ENCODE measurements at places on chromosomes 7 and 10.

GRCh38 chr7:31747553-31747952 lies 60.5 kb downstream of the PPP1R17 start:
- no peak for DNase-seq

DNA sequence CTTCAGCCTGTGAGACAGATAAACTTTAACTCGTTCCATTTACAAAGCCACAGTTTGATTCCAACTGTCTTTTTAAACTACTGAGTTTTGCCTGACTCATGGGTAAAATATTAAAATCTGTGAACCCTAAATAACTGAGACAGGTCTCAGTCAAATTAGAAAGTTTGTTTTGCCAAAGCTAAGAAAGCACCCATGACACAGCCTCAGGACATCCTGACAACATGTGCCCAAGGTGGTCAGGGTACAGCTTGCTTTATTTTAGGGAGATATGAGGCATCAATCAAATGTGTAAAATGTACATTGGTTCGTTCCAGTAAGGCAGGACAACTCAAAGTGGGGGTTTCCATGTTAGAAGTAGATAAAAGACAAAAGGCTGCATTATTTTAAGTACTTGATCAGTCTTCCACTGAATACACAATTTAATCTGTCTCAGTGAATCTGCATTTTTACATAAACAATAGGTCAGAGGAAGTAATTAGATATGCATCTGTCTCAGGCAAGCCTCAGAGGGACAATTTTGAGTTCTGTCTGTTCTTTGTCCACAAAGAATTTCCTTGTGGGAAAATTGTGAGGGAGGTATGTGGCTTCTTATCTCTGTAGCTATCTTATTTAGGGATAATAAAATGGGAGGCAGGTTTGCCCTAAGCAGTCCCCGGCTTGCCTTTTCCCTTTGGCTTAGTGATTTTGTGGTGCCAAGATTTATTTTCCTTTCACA lies 11.0 kb upstream of the PIP start:
- DNase-seq: no peak

DNA sequence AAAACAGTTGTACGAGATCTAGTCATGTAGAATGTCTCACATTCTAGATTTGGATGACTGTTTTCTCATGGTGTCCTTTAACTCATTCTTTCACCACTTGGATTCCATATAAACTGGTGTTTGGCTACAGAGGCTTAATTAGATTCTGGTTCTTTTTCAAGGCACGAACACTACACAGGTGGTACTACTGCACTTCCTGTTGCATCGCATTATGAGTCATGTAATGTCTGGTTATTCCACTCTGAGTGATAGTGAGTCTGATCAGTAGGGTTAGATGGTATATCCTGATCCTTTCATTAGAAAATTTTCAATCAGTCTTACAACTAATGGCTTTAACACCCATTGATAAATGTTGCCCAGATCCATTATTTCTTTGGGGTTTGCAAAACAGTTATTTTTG lies 11.2 kb upstream of the AKAP9 start:
- DNase-seq: no peak

GRCh38 chr7:39413636-39414223 lies 152.5 kb upstream of the YAE1 start:
- DNase-seq: no peak

DNA sequence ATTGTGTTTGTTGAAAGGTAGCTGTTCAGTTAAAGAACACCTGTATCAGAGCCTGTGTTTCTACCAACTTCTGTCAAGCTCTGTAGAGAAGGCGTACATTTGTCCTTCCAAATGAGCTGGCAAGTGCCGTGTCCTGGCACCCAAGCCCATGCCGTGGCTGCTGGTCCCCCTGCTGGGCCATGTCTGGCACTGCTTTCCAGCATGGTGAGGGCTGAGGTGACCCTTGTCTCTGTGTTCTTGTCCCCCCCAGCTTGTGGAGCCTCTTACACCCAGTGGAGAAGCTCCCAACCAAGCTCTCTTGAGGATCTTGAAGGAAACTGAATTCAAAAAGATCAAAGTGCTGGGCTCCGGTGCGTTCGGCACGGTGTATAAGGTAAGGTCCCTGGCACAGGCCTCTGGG lies 154.9 kb downstream of the EGFR start:
- no peak for DNase-seq

- DNase-seq: no peak
Measured at GRCh38 chr7:45187089-45187945, 29.7 kb downstream of the RAMP3 start.

GRCh38 chr10:120209124-120209762 lies 247.8 kb upstream of the PLPP4 start:
- DNase-seq: no peak

DNA sequence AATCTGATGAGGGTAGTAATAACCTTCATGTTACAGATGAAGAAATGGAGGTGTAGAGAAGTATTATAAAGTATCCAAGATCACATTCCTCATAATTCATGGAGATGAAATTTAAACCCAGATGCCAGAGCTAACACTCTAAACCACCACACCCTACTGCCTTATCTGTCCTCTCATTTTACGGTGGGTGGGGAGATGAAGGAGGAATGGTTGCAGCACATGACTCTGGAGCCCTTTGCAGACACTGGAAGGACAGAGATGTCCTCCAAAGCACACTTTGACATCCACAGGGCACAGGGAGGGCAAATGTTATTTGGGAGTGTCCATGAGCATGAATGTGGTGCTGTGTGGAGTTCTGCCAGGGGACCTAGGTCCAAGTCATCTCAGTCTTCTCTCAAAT lies 1.1 kb downstream of the PLEKHS1 start:
- no peak for DNase-seq

DNA sequence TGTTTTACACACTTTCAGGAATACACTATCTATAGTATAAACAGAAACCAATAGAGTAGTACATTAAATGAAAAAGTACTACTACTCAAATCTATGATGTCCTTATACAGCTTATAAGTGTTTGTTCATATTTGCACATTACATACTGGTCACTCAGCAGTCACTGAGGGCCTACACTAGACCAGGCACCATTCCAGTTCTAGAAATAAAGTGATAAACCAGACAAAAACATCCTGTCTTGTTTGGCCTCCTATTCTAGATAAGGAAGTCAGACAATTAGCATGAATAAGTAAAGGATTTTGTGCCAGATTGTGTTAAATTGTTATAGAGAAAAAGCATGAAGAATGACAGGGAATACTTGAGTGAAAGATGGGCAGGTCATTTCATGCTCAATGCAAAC lies 219.0 kb downstream of the CRPPA start:
- no peak for DNase-seq

DNA sequence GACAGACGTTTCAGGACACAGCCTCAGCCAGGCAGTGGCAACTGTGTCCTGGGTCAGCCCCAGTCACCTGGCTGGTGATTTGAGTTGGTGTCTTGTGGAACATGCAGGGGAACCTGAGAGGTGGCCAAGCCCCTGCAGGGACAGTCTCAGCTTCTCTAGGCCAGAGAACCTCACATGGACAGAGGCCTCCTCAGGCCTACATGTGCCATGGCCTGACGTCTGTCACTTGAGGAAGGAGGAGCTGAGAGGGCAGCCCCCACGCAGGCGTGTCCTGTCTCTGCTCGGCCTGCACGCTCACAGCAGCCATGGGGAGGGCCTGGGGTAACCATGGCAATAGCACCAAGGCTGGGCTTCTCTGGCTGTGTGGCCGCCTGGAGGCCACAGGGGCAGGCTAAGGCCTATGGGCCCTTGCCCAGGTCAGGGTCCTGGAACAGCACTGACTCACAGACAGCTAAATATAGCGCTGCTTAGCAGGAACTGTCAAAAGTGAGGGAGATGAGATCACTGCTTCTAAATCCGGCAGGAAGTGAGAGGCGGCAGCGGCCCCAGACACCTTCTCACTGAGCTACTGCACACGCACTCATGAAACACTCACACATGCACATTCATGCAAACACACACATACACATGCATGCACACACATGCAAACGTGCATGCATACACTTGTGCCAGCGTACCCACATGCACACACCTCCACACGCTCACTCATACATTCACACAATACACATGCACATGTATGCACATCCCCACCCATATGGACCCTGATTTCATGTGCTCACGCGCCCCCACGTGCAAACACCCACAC lies 57.0 kb downstream of the YKT6 start:
- peak; percentile 43 for DNase-seq

- no peak for DNase-seq
Measured at GRCh38 chr10:74598891-74599566, 227.4 kb upstream of the KAT6B start.

DNA sequence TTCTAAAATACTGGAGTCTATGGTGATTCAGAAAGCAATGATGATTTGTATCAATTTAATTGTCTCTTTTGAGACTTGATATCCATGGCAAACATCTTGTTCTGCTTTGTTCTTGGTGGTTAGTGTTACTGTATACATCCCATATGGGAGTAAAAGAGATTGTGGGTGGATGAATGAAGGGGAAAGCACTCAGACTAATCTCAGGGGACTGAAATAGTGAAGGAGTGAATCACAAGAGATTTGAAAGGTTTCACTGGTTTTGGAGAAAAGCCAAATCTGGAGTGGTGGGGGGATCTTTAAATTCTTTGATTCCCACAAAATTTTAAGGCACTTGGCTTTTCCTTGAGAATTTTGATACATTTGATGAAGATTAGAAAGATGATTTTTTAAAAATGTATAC lies 369.4 kb downstream of the INHBA start:
- DNase-seq: no peak

DNA sequence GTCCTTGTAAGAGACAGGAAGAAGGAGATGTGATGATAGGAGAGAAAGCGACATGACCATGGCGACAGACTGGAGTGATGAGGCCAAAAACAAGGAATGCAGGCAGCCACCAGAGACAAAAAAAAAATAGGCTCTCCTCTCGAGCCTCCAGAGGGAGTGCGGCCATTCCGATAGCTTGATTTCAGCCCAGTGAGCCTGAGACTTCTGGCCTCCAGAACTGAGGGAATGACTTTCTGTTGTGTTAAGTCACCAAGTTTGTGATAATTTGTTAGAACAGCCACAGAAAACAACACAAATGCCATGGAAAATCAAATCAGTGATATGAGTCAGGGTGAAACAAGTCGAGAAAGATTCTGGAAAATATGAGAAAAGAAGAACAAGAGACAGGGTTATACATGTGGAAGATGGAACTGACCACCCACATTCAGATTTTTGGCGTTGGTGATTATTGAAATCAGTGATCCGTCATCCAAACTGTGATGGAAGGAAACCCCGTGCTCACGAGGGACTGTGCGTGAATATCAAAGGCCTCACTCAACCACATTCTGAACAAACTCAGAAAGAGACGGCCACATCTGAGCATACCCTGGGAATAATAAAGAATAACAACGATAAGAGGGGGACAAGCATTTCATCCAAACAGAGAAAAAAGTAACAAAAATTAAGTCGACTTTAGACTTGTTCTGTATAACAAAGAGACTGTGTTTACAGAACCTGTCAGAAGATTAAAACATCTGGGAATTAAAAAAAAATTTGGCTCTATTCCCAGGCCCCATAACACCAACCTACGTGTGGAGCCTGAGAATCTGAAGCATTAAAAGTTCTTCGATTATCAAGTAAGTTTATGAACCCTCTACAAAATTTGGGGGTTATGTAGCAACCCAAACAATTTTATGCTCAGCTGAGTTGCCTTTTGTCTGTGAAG lies 72.1 kb downstream of the EEPD1 start:
- DNase-seq: no peak

GRCh38 chr10:46264737-46265368 lies 21.9 kb upstream of the ANTXRL start:
- no peak for DNase-seq

GRCh38 chr7:23261843-23262452 lies 15.4 kb downstream of the GPNMB start:
- DNase-seq: peak; percentile 13

DNA sequence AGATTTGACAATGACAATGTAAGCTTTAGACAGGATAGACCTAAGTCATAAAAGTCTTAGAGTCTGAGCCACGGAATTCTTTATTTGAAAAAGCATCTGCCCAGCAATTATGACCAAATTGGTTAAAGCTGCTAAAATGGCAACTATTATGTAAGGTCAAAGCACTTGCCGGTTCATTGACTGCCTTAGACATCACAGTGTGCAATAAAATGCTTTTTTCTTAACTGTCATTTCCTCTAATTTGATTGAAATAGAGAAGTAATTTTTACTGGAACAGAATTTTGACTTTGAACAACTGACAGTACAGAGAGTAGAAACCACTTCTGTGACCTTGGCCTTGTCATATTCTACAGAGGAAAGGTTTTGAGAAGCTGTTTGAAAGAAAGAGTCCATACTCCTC lies 142.9 kb downstream of the THSD7A start:
- no peak for DNase-seq

GRCh38 chr10:101485681-101486554 lies 102.1 kb downstream of the POLL start:
- no peak for DNase-seq

DNA sequence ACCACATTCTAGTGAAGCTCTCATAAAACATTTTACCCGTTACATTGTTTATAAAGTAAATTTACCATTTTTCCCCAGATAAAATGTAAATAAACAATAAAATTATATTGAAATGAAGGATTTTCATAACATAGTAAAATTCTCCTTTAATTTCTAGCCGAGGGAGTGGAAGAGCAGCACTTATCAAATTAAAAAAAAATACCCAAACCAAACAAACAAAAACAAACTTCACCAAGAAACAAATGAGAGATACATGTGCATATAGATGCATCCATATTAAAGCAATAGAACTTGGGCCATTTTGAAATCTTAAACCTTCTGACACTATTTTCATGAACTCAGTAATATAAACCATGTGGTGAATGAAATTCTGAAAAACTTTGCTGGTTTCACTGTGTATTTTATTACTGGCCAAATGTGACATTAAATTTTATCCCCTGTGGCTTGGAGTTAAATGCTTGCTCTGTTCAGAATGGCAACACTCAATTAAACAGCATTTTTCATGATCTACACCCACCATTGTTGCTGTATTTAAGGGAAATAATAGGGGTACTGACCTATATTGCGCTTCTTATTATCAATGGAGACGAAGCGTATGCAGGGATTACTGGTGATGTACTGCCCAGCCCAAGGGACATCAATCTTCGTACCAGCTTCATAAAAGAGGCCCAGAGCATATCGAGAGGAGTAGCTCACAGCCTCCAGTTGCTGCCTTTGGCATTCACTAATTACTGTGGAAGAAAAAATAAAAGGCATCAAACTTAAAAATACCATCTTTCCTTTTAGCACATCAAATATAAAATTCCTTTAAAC lies 220.9 kb downstream of the RNLS start:
- DNase-seq: no peak
